NCI-H1105 treated with DMSO at 0.1 percent for 48 hours (cell line): ENCODE measurements at places on chromosomes 16 and 17.
A peak's percentile ranks its signal among the peaks of the same experiment; 100 is the strongest.

DNA sequence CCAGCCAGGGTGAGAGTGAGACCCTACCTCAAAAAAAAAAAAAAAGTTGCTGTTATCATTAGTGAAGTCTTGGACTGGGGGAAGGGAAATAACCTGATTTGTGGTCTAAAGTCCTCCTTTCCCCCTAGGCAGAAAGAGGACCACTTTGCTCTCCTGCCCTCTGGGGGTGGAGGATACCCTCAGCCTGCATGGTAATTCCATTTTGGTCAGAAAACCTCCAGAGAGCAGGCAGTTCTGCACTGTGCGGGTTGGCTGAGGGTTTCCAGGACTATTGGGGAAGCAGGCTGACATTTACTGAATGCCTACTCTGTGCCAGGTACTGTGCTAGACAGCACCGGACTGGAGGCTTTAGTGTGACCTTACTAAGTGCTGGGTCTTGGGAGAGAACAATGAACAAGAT lies 2.6 kb downstream of the ADAP2 start:
- no peak for DNase-seq

GRCh38 chr17:62309396-62309795 lies 71.0 kb upstream of the EFCAB3 start:
- no peak for DNase-seq

- no peak for DNase-seq
These were observed 46.5 kb downstream of the NT5M start for GRCh38 chr17:17349724-17350106.

DNA sequence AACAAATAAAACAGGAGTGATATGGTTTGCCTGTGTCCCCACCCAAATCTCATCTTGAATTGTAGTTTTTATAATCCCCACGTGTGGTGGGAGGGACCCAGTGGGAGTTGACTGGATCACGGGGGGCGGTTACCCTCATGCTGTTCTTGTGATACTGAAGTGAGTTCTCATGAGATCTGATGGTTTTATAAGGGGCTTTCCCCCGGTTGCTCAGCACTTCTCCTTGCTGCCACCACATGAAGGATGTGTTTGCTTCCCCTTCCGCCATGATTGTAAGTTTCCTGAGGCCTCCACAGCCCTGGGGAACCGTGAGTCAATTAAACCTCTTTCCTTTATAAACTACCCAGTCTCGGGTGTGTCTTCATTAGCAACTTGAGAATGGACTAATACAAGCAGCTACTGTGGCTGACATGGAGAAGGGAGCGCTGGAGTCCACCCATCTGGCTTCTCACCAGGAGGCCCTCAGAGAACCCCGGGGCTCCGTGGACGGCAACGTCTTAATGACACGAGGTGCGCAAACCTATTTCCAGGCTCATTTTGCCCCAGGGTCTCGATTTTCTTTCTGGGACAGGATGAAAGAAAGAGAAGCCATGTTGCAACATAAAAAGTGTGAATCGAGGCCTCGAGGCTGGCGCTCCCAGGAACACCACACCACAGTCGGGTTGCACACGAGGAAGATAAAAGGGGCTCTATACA lies 129.5 kb downstream of the DYNLRB2 start:
- no peak for DNase-seq

DNA sequence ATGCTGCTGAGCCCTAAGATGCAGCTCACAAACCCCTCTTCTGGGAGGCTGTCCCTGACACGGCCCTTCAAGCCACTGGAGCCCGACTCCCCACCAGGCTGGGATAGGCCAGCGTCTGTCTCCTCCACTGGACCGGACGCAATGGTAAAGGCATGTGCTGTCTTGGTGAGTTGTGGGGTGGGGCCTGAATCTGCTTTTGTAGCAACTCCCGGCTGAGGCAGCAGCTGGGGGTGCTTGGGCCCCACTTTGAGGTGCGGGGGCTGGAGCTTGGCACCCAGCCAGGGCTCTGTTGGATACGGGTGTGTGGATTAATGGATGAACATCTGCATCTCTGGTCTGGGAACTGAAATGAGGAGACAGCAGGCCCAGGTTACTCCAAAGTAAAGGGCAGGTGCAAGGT lies 3.5 kb upstream of the NLRC3 start:
- DNase-seq, result no peak

- no peak for DNase-seq
These were observed 35.2 kb downstream of the USP7 start for GRCh38 chr16:8928467-8928957.

DNA sequence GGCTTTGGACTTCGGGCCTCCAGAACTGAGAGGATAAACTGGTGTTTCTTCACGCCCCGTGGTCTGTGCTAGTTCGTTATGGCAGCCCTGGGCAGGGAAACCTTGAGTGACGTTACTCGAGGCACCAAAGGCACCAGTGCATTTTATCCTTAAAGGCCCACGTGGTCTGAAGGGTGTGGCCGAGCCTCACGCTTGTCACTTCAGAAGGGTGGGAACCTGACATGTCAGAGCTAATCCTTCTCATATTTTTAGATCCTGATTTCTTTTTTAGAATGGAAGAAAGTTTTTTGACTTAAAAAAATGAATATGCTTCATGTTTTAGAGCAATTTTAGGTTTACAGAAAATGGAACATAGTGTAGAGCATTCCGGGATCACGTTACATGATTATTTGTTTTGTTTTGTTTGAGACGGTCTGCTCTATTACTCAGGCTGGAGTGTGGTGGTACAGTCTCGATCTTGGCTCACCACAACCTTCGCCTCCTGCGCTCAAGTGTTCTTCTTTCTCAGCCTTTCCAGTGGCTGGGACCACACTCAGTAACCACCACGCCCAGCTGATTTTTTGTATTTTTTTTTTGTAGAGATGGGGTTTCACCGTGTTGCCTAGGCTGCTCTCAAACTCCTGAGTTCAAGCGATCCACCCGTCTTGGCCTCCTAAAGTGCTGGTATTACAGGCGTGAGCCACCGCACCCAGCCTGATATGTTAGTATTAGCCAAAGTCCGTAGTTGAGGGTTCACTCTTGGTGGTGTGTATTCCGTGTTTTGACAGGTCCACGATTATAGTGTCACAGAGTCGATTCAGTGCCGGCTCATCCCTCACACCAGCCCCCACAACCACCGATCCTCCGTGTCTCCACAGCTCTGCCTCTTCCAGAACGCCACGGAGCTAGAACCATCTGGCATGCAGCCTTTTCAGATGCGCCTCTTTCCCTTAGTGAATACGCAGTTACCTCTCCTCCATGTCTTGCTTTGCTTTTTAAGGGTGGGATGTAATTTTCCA lies 47.9 kb downstream of the RAB11FIP3 start:
- no peak for DNase-seq

- no peak for DNase-seq
These were observed 14.9 kb downstream of the DUS2 start for GRCh38 chr16:68037841-68038597.

GRCh38 chr17:4782652-4783051 lies 3.5 kb downstream of the VMO1 start:
- DNase-seq, result no peak

- DNase-seq, result no peak
These were observed 223.4 kb upstream of the TNRC6C start for GRCh38 chr17:77735081-77735565.

DNA sequence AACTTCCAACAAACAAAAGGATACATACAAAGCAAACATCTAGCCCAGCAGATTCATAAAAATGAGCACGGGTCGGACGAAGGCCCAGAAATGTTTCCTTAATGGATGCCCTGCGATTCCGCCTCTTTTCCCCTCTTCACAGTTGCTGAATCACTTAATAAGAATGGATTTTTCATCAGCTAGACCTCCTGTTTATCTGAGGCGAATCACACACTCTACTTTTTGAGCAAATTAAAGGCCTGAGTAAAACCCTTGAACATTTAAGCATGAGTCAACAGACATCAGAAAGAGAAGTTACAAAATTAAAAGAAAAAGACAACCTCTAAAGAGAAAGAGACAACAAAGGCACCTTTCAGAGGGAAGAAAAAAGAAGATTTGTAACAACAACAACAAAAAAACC lies 44.7 kb downstream of the HS3ST3A1 start:
- DNase-seq, result no peak

- DNase-seq, result no peak
These were observed 7.8 kb downstream of the MEFV start for GRCh38 chr16:3248596-3248995.

- DNase-seq, result peak; percentile 59
These were observed 63.4 kb upstream of the TANC2 start for GRCh38 chr17:62902531-62903220.

GRCh38 chr17:40168262-40168832 lies 8.9 kb upstream of the RAPGEFL1 start:
- peak; percentile 45 for DNase-seq
